ENCODE measurements at places on chromosomes 6 and 20.

DNA sequence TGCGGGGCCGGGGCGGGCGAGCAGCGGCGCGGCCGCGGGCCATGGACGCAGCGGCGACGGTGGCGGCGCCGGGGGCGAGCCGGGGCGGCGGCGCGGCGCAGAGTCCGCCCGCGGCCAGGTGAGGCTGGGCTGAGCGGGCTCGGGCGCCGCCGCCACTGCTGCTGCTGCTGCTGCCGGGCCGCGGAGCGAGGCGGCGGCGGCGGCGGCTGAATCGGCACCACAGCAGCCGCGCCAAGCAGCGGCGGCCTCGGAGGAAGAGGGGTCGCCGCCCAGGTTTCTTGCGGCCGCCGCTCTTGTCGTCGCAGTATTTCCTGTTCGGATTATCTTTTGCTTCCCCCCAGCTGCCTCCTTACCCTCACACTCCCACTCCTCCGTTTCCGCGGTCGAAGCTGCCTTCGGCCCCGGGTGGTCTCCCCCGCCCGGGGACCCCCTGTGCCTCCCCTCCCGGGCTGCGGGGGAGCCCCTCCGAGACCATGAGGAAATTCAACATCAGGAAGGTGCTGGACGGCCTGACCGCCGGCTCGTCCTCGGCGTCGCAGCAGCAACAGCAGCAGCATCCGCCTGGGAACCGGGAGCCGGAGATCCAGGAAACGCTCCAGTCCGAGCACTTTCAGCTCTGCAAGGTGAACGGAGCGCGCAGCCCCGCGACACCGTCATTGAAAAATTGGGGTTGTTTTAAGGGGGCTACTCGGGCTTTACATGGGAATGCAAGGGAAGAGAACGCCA lies at the start of gene STXBP5:
STXBP5 (plus strand) TSS at position 358 of the 726 bp plus-strand sequence; CDS start at position 474, 116 bp downstream.
- DNase-seq, result peak; percentile 15

GRCh38 chr6:47066418-47066817 lies 24.3 kb upstream of the ADGRF1 start:
- DNase-seq, result no peak

DNA sequence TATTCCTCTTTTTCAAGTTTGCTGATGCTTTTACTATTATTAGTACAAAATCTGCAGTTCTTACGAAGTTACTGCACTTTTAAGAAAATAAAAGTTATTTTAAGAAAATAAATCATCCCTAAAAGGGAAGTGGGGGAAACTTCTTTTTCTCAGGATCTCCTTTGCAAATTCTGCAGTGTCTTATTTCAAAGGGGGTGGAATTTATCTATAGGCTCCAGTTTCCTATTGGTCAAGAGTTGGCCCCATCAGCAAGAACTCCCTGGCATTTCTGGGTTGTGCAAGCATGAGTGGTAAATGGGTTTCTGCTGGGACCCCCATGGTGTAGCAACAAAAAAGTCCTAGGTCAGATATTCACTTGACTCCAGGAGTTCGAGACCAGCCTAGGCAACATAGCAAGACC lies 136.3 kb upstream of the PRDM1 start:
- DNase-seq, result no peak

DNA sequence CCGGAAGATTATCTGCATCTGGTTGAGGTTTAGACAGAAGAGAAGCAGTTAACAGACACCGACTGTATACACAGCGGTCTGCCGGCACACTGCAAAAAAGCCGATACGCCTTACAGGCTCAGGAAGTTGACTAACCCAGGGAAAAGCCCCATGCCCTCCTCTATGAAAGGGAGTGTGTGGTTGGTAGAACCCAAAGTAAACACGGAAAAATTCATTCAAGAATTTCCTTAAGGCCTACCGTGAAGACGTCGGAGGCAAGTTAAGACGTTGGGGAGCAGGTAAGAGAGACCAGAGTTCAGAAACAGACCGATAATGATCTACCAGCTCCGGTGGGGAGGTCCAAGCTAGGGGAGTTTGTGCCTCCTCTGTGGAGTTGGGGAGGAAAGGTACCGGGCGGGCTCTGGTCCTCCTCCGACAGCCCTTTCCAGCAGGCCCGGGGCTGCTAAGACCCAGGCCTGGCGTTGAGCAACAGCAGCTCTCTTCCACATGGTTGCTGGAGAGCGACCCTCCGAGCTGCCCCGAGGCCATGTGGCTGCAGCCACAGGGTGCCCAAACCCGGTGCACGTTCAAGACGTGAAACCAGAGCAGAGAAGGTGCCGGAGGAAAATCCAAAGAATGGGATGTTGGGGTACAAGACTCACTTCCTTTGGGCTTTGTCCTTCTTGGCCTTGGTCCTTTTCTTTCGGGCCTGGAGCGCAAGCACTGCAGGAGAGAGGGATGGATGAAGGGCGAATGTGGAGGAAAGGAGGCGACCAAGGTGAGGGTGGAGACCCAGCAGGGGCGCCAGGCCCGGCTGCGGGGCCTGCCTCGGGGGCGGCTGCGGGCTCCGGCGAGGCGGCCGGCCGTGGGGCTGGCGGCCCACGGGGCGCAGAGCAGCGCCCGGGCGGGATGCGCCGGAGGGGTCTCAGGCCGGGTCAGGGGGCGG lies 809 bp downstream of the SRPK1 start:
- peak; percentile 39 for DNase-seq

- no peak for DNase-seq
Measured at GRCh38 chr6:36856277-36856676, 17.0 kb upstream of the CPNE5 start.

GRCh38 chr6:127100510-127101140 lies 17.8 kb upstream of the RSPO3 start:
- DNase-seq, result no peak

DNA sequence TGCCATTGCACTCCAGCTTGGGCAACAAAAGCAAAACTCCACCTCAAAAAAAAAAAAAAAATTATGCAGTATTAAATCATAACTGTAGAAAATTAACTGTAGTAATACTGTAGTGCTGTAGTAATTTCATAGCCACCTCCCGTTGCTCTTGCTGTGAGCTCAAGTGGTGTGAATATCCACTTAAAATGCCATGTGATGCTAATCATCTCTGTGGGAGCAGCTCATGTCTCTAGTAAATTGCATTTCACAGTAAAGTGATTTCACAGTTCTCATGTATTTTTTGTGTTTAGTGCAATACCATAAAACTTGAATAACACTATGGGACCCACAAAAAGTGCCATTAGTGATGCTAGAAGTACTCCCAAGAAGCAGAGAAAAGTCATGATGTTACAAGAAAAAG lies 14.4 kb upstream of the FAM217A start:
- DNase-seq, result no peak

DNA sequence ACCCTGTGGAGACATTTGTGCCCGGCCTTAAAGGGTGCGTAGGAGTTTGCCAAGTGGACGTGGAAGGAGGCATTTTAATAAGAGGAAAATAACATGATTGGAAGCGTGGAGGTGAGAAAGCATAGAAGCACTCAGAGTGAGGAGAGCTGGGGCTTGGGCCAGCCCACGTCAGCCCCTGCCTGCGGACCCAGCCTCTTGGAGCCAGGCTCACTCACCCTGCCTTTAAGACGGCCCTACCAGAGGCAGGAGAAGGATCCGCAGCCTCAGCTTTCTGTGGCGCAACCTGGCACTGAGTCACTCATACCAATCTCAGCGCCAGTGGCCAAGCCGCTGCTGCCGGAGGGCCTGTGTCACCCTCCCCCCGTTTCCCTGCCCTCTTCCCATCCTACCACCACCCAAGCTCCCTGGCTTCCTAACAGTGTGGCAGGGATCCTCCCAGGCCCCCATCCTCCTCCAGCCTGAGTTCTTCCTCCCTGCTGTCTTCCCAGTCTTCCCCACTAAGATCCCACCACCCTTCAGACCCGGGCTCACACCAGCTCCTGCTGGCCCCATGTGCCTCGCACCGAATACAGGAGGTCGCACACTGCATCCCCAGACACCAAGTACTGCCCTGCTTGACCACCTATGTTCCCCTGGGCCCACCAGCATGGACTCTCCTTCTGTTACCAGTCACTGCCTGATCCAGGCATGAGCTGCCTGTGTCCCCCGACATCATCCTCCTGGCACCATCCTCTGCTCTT lies 285.2 kb downstream of the UST start:
- peak; percentile 51 for DNase-seq

DNA sequence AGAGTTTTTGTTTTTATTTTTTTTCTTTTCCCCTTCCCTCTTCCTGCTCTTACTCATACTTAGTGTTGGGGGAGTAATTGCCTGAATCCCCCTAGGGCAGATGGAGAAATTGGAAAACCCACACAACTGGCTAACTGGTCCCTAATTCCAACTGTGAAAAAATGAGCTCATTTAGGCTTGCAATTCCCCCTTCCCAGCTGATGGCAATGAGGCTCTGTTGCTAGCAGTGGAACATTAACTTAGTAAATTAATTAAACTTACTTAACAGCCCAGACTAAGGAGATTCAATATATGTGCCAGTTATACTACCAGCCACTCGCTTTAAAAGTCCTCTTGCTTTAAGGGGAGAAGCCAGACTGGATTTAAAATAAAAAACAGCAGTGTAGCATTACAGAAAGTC lies 76.6 kb downstream of the PKHD1 start:
- no peak for DNase-seq

- no peak for DNase-seq
Measured at GRCh38 chr6:47402081-47402480, 75.5 kb upstream of the CD2AP start.

DNA sequence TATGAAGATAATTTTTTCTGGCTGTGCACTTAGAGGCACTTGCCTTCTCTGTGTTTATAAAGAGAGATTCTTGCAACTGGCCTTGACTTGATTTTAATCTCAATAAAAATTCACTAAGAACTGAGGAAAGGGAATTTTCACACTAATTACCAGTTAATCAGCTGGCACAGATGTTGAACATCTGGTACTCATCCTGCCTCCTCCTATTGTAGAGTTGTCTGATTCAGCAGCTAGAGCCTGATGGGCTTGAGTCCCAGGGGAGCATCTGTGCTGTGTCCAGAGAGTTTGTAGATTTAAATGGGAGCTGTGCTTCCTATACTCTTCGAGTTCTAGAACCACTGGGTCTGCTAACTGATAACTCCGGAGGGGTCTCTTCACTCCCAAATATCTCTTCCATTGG lies 284.4 kb upstream of the RNF24 start:
- no peak for DNase-seq

- DNase-seq, result no peak
Measured at GRCh38 chr6:113271437-113271836, 585.7 kb upstream of the MARCKS start.

- no peak for DNase-seq
Measured at GRCh38 chr6:81761197-81761596, 8.7 kb upstream of the TENT5A start.

DNA sequence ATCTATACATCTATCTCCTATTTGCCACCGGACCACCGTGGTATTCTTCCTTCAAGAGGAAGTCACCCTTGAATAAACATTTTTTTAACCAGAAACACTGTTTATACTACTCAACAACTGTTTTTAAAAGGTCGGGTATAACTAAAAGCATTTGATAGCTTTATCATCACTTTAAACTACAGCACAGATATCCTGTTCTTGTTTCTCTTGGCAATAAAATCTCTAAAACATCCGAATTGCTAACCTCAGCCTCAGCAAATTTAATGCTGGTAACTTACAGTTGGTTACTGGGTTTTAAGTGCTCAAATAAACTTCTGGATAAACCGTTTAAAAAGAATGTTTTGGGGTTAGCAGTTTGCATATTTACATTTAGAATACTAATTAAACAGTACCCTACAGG lies 20.4 kb downstream of the ZUP1 start:
- DNase-seq, result no peak
